ENCODE measurements at places on chromosomes 6 and 20.

DNA sequence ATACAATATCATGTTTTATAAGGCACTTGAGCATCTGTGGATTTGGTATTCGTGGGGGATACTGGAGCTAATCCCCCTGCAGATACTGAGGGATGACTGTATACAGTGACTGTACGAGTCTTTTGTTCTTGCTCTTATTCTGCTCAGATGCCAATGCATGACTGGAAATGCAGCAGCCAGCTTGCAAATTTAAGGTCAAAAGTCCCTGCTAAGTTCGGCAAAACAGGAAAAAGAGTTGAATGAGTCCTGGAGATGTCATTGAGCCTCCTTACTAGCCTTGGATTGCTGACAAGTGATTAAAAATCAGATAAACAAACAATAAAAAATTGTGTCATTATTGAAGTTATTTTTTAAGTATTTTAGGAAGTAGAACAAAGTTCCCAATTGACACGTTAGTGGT lies 599.3 kb upstream of the IMPG1 start:
- no peak for DNase-seq

DNA sequence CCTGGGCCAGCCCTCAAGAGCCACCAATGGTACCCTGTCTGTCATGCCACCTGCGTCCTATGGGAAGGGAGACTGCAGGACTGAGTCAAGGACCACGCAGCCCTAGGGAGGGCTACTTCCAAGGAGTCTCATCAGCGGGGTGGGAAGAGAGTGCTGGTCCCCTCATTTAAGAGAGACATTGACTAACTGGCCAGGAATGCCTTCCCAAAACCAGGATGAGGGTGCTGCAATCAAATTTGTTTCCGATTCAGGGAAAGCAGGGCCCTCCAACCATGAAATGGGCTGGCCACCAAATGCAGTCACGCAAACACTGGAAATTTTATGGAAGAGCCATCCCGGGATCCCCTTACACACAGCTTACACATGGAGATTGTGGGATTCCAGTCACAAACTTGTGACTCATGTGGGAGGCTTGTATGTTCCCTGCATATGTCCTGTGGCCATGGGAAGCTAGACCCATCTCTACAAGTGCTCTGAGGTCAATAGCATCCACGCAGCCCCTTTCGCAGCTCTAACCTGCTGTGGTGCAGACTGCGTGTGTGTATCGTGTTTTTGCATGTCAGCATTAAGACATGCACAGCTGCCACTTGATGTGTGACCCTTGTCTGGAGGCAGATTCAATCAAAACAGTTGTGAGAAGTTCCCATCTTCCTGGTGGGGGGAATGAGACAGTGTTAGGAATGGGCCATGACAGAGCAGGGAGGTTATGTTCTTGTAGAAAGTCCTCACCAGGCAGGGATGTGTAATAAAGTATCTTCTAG lies 53.0 kb upstream of the CST7 start:
- no peak for DNase-seq

DNA sequence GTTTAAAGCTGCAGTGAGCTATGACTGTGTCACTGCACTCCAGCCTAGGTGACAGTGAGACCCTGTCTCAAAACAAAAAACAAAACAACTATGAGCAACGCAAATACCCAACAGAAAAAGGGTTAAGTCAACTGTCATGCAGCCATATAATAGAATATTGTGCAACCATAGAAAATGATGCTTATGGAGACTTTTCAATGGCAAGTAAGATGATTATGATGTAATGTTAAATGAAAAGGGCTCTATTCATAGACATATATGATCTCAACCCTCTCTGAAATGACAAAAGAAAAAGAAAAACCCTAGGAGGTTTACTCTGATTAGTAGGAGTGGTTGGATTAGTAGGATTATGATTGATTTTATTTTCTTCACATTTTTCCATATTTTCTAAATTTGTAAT lies 41.3 kb upstream of the TBC1D7 start:
- no peak for DNase-seq

GRCh38 chr20:32664678-32665159 lies 9.0 kb downstream of the C20orf203 start:
- DNase-seq = no peak

DNA sequence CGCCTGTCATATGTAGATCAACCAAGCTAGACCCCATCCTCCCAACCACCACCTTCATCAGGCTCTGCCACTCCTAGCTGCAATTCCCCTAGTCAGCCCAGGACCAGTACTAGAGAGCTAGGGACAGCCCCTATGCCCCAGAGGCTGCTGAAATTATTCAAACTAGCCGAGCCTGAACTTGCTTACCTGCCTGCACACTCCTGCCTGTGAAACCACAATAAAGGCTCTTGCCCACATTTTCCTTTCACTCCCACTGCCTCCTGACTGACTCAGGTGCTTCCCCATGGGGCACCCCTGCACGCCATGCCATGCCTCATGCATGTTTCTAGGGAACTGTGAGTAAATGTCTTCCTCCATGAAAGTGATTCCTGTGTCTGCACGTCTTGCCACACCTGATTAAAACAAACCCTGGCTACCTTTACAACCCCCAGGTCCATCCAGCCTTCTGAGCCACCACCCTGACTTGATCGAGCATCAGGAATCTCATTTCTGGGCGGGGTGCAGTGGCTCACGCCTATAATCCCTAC lies 66.5 kb upstream of the IER3 start:
- no peak for DNase-seq

Data from HL-60 (cell line).